ENCODE measurements at places on chromosomes 1 and 21.

GRCh38 chr1:93676427-93676826, 5.2 kb downstream of the BCAR3 start:
- no peak for DNase-seq

GRCh38 chr1:118334506-118334905, 149.5 kb upstream of the SPAG17 start:
- no peak for DNase-seq

DNA sequence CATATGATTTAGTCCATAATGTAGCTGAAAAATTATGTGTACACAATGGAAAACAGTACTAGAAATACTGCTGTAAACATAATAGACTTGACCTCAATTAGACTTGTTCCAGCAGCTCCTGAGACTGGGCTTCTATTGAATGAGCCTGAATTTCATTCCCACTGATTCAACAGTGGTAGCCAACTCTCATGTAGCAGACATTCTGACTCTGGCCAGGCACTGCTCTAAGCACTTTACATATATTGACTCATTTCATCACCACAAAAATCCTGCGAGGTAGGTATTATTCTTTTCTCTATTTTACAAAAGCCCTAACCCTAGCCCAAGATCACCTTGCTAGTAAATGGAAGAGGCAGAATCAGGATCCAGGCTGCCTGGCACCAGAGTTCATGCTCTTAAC, 12.8 kb upstream of the CTSS start:
- DNase-seq = no peak

- no peak for DNase-seq
Measured at GRCh38 chr1:68675336-68675735, 178.5 kb upstream of the DEPDC1 start.

DNA sequence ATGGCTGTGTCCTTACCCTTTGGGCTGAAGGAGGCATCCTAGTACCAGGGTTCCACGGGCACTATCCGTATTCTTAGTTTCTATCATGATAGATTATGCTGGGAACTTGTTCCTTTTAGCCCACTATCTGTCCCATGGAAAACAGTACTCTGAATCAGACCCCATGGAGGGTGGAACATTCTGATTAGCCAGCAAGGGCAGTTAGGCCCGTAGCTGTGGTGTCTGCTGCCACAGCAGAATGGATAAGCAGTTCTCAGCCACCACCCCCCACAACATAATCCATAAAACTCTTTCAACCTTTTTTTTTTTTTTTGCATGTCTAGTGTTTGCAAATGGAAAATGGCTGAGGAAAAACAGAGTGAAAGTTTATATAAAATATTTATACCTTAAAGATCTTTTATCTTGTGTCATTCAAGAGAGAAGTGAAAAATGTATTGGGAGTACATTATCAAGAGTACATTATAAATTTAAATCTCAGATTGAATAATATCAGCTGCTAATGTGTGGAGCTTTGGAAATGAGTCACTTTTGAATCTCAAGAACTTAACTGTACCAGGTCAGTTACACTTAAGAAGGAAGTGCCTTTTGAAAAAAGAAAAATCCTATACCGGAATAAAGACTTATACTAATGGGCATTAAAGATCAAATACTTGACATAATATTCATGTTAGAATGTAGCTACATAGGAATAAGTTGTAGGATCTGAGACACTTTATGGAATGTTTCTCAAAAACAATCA, 80.3 kb downstream of the NFIA start:
- no peak for DNase-seq

- no peak for DNase-seq
Measured at GRCh38 chr1:172882791-172883386, 167.9 kb downstream of the TNFSF18 start.

GRCh38 chr1:203556047-203556851, 62.3 kb downstream of the OPTC start:
- DNase-seq = no peak

GRCh38 chr1:36087233-36088123, 1.2 kb upstream of the ADPRS start:
- DNase-seq = no peak

DNA sequence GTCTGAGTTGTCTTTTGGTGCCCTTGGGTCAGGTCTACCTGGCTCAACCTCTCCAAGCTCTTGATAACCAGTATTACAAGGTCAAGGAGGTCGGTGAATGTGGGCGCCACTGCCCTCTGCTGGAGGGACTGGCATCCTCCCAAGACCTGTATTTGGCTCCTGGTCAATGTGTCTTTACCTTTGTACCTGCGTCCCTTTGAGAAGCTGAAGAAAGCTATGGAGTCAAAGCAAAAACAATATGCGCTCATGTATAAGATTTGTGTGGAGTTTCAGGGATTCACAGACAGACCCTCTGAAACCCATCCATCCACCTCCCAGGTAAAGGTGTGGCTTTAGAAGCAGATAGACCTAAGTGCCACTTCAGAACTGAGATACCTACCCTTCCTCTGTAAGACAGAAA, 61.8 kb upstream of the NBL1 start:
- no peak for DNase-seq

GRCh38 chr21:41562101-41563000, 54.4 kb upstream of the TMPRSS2 start:
- DNase-seq = no peak

GRCh38 chr21:45670731-45671130, 27.2 kb downstream of the PCBP3 start:
- DNase-seq = no peak

DNA sequence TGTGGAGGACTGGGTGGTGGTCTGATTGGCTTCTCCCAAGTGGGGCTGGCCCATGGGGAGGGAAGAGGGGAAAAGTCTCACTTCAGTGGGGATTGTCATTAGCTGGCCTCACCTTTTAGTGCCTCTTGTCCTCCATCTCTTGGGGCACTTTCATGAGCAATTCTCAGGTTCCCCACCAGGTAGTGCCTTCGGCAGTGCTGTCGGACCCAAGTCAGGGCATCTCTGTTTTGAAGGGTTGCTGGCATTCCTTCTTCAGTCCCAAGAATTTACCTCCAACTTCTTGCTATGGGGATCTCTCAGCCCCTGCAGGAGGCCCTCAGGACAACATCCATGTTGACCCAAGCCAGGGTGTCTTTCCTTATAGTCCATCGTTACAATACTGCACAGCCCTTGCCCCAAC, 54.7 kb upstream of the F3 start:
- DNase-seq = no peak

All from NCI-H1092 treated with DMSO at 0.1 percent for 48 hours (cell line).